ENCODE measurements at places on chromosomes 16 and 17. TPM values are rescaled to one million over a fixed set of nuclear protein-coding genes. Genes with fewer than 3 reads are reported as not detected.

The KIF22 gene
- polyA plus RNA-seq = 54.2 TPM

The SDK2 gene
- 0.49 TPM for polyA plus RNA-seq

The CCL16 gene
- not detected for polyA plus RNA-seq

The IL34 gene
- polyA plus RNA-seq = not detected

The PERCC1 gene
- polyA plus RNA-seq = not detected

The HBQ1 gene
- polyA plus RNA-seq = not detected

The GP1BA gene
- not detected for polyA plus RNA-seq
